Mononuclear cell (primary cell): ENCODE measurements at places on chromosomes 7 and 10. TPM values are rescaled to one million over a fixed set of nuclear protein-coding genes. Genes with fewer than 3 reads are reported as not detected.

Gene GLI3
- 0.10 TPM for total RNA-seq

Gene GSTO2
- total RNA-seq, result 0.84 TPM

Gene HTRA1
- 2.2 TPM for total RNA-seq

Gene OR2A5
- under 0.01 TPM for total RNA-seq

Gene ZNF736
- 31.3 TPM for total RNA-seq

Gene TACR2
- not detected for total RNA-seq

Gene JCAD
- total RNA-seq, result 0.10 TPM

Gene PAX2
- total RNA-seq, result not detected

Gene CYP2E1
- total RNA-seq, result 0.42 TPM

Gene LDB3
- total RNA-seq, result not detected

Gene HOXA4
- not detected for total RNA-seq

Gene SPAM1
- total RNA-seq, result not detected

Gene UPK3B
- 0.52 TPM for total RNA-seq

Gene MRLN
- not detected for total RNA-seq

Gene RADIL
- total RNA-seq, result not detected

Gene ZNF503
- 4.7 TPM for total RNA-seq
